ENCODE measurements at places on chromosomes 2 and 18. TPM values are rescaled to one million over a fixed set of nuclear protein-coding genes. Genes with fewer than 3 reads are reported as not detected.

- no peak for DNase-seq
- H3K4me3 ChIP-seq: no peak overlapping the region
- no peaks in the 10 kb centered on the region for H3K4me1 ChIP-seq
- H3K27ac ChIP-seq: no peak overlapping the region
- H3K36me3 ChIP-seq: no peaks in the 10 kb centered on the region
Measured at GRCh38 chr18:40944576-40944975, 1010.5 kb upstream of the PIK3C3 start.

DNA sequence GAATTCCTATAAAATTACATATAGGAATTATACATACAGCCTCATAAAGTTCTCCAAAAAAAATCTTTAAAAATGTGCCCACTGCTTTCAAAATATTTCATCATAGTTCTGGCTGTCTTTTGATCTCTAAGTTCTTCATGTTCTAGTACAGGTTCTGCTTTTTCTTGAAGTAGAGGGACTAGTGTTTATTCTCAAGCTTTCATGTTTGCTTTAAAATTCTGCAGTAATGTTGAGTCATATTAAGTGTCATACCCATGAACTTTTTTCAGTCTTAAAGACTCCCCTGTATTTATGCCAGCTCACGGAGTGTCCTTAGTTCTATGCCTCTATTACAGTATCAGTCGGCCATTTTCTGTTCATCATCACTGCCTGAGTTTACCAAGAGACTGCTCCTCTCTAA lies 54.8 kb upstream of the CCDC141 start:
- H3K27me3 ChIP-seq: no peaks in the 10 kb centered on the region
- H3K27ac ChIP-seq: no peak overlapping the region
- H3K4me1 ChIP-seq: peaks cover 8% of the 10 kb centered on the region
- H3K4me3 ChIP-seq: no peak overlapping the region
- peaks cover 30% of the 10 kb centered on the region for H3K36me3 ChIP-seq

DNA sequence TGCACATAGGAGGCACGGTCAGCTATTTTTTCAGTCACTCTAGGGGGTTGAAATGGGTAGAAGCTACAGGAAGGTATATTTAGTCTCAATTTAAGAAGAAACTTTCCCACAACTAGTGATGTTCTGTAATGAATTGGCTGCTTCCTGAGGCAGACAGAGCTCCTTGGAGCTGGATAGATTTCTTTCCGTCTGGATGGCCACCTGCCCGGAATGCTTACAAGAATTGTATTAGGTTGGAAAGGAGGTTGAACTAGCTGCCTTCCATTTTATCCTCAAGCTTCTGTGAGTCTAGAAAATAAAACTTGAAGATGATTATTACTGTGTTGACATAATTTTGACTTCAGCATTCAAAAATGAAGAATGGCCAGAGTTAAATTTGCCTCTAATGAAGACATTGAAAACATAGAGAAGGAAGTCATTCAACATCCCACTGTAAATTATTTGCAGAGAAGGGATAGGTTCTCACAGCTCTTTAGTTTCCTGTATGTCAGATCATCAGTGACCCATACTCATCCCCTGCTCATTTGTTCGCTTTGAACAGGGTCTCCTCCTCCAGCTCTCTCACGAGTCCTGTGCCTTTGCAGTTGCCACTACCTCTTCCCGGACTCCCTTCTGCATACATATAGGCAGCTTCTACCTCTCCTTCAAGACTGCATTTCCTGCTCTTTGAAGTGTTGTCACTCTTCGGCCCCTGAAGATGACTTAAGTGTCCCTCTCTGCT lies 88.8 kb downstream of the CRIM1 start:
- H3K36me3 ChIP-seq: peaks cover 73% of the 10 kb centered on the region
- H3K4me3 ChIP-seq: no peak overlapping the region
- no peak overlapping the region for H3K27ac ChIP-seq
- DNase-seq: no peak
- H3K4me1 ChIP-seq: peaks cover 63% of the 10 kb centered on the region

DNA sequence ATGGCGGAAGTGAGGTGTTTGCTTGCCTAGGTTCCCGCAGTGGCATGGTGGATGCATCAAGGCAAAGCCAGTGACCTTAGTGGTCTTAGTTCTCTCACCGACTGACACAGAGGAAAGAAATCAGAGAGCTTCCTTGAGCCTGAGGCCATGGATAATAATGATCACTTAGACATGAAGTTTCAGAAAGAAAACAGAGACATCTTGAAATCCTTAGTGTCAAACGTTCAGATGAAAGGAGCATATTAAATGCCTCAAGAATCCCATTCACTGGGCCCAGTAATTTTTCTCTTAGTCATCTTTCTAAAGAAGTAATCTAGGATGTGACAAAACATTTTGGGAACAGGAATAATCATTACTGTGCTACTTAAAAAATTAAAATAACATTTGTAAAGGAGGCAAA lies 35.2 kb downstream of the COPS8 start:
- no peaks in the 10 kb centered on the region for H3K27me3 ChIP-seq
- H3K4me3 ChIP-seq: no peak overlapping the region
- no peaks in the 10 kb centered on the region for H3K4me1 ChIP-seq
- H3K36me3 ChIP-seq: no peaks in the 10 kb centered on the region

DNA sequence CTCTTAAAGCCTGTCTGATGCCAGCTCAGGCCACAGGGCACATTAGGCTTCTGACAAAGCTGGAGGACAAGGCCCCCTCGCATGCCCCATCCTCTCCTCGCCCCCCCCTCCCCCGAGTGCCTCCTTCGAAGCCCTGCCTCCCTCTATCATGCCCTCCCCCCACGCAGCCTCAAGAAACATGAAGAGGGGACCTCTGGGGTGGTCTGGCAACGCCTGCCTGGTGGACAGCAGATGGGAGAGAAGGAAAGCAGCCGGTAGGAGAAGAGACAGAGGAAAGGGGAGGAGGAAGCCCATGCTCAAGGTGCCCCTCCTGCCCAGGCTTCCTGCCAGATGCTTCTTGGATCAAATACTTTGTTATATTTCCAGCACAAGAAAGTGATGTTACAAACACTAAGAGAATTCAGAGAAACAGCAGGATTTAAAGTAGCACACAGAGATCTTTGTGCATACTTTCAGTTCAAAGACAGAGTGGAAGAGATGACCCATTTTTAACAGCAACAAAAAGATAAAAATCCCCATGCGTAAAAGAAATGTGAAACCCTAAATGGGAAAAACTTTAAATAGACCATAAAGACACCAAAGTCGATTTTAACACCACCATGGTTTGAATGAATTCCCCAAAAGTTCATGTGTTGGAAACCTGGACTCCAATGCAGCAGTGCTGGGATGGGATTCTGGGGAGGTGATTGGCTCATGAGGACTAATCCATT lies 19.0 kb downstream of the BOK start:
- no peaks in the 10 kb centered on the region for H3K4me1 ChIP-seq
- no peaks in the 10 kb centered on the region for H3K27me3 ChIP-seq
- peaks cover 30% of the 10 kb centered on the region for H3K36me3 ChIP-seq
- no peak overlapping the region for H3K27ac ChIP-seq
- no peak overlapping the region for H3K4me3 ChIP-seq
- DNase-seq: peak; percentile 5

GRCh38 chr2:170475878-170476277 lies 239.3 kb upstream of the SP5 start:
- H3K27ac ChIP-seq: no peak overlapping the region
- H3K36me3 ChIP-seq: no peaks in the 10 kb centered on the region
- H3K4me3 ChIP-seq: no peak overlapping the region
- no peaks in the 10 kb centered on the region for H3K4me1 ChIP-seq
- no peaks in the 10 kb centered on the region for H3K27me3 ChIP-seq

DNA sequence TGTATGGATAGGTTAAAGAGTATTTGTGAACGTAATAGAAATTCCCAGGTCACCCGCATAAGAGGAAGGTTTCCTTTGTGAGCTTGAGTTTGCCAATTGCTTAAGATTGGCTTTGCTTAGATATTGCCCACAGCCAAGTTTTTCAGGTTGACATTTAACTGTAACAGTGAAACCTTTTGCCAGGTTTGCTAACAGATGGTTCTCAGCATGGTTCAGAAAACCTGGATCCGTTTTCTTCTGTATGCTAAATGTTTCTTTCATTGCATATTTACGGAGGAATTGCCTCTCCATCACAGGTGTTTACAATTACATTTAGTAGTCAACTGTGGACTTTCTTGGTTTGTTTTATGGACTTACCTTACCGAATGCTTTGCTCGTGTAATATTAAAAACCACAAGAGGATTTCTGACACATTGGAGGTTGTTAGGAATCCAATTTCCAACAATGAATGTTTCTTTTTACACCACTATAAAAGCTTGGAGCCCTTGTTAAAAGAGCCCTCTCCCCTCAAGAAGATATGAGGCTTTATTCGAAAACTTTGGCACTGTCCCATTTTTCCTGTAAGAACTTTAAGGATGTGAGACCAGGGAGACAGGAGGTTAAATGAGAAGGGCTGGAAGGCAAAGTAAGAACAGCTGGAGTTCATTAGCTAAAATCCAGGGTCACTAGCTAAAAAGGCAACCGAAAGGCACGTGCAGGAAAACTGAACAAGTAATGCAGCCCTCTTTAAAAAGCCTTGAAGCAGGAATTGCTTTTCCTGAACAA lies 7.8 kb downstream of the CDK15 start:
- H3K27ac ChIP-seq: no peak overlapping the region
- H3K4me3 ChIP-seq: no peak overlapping the region
- no peak for DNase-seq
- no peaks in the 10 kb centered on the region for H3K36me3 ChIP-seq
- H3K4me1 ChIP-seq: no peaks in the 10 kb centered on the region

DNA sequence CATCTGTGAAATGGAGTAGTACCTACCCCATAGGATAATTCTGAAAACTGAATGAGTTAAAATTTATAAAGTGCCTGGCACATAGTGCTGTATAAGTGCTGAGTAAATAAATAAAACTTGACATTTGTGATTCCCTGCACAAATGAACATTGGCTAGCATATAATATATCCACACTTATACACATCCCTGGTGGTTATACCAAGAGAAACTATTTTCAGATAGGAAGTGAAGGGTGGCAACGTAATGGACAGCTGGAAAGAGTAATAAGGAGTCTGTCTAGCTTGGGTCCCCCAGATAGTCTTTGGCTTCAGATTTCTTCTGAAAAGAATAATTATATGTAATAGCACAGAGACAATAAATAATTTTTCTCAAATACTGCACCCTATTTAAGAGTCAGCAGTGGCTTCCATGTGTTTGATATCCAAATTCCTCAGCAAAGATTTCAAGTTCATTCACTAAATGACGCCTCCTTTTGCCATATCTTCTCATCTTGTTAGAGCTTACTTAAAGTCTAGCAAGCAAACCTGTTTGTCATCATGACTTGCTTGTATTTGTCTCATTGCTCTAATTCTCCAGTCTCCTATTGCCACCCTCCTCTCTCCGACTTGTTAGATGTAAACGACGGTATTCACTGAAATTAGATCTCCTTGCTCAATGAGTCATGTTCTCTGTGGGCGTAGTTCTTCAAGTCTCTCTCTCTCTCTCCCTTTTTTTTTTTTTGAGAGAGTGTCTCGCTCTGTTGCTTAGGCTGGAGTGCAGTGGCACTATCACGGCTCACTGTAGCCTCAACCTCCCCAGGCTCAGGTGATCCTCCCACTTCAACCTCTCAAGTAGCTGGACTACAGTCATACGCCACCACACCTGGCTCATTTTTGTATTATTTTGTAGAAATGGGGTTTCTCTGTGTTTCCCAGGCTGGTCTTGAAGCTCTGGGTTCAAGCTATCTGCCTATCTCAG lies 8.7 kb upstream of the ADGRF3 start:
- peak overlapping the region; percentile 29 for H3K4me3 ChIP-seq
- no peaks in the 10 kb centered on the region for H3K27me3 ChIP-seq
- peaks cover 47% of the 10 kb centered on the region for H3K4me1 ChIP-seq
- H3K27ac ChIP-seq: peak overlapping the region; percentile 80
- no peaks in the 10 kb centered on the region for H3K36me3 ChIP-seq

GRCh38 chr2:139854769-139855483 lies 1074.7 kb upstream of the NXPH2 start:
- H3K27me3 ChIP-seq: no peaks in the 10 kb centered on the region
- H3K36me3 ChIP-seq: no peaks in the 10 kb centered on the region
- no peaks in the 10 kb centered on the region for H3K4me1 ChIP-seq
- no peak overlapping the region for H3K27ac ChIP-seq

DNA sequence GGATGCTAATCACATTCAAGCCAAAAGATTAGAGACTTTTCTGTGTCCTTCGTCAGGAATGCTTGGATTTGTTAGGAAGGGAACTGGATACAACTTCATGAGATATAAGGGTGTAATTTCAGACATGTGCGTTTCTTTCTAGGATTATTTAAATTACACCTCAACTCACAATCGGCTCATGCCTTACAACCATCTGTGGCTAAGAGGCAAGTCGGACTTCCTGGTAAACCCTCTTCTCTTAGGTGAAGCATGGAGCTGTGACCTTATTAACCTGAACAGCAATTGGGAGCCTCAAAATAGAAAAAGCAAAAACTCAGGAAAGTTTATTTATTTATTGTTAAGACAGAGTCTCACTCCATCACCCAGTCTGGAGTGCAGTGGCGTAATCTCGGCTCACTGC lies 61.8 kb downstream of the SEMA4F start:
- H3K36me3 ChIP-seq: no peaks in the 10 kb centered on the region
- peaks cover 18% of the 10 kb centered on the region for H3K4me1 ChIP-seq
- no peaks in the 10 kb centered on the region for H3K27me3 ChIP-seq
- H3K27ac ChIP-seq: no peak overlapping the region
- no peak for DNase-seq
- peak overlapping the region; percentile 81 for H3K4me3 ChIP-seq

GRCh38 chr18:77208964-77209363 lies 40.7 kb upstream of the GALR1 start:
- peak overlapping the region; percentile 0 for H3K27ac ChIP-seq
- H3K4me3 ChIP-seq: peak overlapping the region; percentile 10

- H3K27ac ChIP-seq: no peak overlapping the region
- no peak for DNase-seq
- no peaks in the 10 kb centered on the region for H3K4me1 ChIP-seq
- H3K4me3 ChIP-seq: no peak overlapping the region
Measured at GRCh38 chr2:196290569-196290968, 119.2 kb upstream of the STK17B start.

DNA sequence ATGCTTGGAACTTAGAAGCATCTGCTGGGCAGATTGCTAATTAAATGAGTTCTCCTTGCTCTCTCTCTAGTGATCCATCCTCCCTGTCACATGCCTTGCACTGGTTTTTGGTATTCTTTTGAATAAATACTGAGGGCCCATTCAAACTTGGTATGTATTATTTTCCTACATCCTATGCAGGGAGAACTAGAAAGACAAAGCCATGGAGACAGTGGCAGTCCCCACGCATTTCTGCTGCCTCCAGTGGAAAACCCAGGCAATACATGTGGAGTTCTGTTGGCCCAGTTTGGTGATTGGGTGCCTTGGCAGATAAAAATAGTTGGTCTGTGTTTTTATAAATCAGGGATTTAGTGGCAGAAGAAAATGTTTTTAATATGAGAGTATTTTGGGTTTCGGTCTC lies 68.7 kb downstream of the DIS3L2 start:
- no peak overlapping the region for H3K27ac ChIP-seq
- peaks cover 19% of the 10 kb centered on the region for H3K36me3 ChIP-seq
- H3K4me3 ChIP-seq: no peak overlapping the region
- no peaks in the 10 kb centered on the region for H3K27me3 ChIP-seq
- no peak for DNase-seq

Gene SCN7A
- total RNA-seq: 4.9 TPM

Gene STON1
- 1.8 TPM for total RNA-seq

Gene HES6
- 12.7 TPM for total RNA-seq

Gene MDH1B
- 0.27 TPM for total RNA-seq

Gene GRB14
- total RNA-seq: 2.7 TPM

Gene CHN1
- 4.2 TPM for total RNA-seq
